ENCODE measurements at places on chromosomes 2 and 18.

- no peak for DNase-seq
Measured at GRCh38 chr18:3444954-3445353, 5.0 kb upstream of the TGIF1 start.

DNA sequence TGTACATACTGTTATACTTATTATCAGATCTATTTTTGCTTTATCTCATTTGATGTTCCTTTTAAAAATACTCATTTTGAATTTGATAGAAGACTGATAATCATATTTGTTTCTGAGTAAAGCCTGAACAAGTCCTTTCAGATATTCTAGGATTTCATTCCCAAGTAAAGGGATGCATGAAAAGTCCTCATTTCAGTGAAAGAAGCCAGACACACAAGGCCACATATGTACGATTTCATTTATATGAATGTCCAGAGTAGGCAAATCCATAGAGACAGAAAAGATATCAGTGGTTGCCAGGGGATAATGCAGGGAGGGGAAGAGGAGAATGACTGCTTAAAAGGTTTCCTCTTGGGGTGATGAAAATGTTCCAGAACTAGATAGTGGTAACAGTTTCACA is 53.4 kb downstream of the DSC3 start:
- no peak for DNase-seq

DNA sequence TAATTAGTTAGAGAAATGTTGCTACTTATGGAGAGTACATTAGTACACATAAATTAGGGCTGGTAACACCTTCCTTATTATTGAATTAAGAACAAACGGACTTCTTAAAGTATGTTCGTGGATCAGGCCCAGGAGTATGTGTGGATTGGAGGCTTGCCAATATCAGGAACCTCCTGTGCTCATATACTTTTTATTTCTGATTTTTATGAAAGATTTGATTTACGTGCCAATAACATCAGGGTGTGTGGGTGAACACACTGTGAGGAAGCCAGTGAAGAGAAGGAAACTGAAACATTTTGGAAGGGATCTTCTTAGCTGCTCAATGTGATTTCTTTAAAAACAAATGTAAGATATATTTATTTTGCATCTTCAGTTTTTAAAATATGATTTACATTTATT is 113.0 kb downstream of the EFEMP1 start:
- no peak for DNase-seq

DNA sequence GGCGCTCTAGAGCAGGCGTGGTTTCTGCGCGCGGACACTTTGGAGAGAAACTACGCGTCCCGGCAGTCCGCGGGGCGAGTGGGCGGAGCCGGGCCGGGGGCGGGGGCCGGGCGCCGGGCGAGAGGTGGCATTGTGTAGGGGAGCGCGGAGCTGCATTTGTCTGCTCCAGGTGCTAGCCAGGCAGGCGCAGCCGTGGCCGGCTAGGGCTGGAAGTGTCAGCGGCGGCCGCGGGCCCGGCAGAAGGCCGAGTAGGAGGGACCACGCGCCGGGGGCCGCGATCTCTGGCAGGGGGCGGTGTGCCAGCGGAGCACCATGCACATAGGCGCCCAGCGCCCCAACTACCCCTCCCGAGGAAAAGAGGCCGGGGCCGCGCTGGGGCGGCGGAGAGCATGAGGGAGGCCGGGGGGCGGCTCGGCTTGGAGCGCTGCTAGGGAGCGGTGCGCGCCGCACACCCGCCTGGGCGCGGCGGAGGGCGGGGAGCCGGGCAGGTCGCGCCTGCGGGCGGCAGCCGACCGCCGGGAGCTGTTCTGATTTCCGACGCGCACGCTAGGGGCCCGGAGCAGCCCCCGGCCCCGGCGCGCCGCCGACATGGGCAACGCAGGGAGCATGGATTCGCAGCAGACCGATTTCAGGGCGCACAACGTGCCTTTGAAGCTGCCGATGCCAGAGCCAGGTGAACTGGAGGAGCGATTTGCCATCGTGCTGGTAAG is at the start of gene FMNL2:
Gene FMNL2 (plus strand): TSS at position 159 of the 710 bp plus-strand sequence.
- DNase-seq = peak; percentile 12

- DNase-seq = no peak
Measured at GRCh38 chr2:27702302-27702701, 38.6 kb downstream of the SLC4A1AP start.

DNA sequence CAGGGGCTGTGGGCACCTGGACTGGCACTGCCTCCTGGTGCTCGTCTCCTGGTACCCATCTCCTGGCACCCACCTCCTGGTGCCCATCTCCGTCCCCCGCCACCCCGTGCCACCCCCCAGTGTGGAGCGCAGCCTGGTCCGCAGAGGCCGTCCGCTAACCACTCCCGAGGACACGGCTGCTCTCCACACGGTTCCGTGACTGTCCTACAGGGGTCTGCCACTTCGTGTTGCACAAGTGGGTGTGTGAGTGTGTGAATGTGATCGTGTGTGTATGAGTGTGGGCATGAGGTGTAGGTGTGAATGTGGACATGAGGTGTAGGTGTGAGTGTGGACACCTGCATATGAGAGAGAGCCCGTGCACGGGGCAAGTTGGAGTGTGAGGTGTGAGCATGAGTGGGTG is 119.4 kb upstream of the HS6ST1 start:
- DNase-seq = no peak

DNA sequence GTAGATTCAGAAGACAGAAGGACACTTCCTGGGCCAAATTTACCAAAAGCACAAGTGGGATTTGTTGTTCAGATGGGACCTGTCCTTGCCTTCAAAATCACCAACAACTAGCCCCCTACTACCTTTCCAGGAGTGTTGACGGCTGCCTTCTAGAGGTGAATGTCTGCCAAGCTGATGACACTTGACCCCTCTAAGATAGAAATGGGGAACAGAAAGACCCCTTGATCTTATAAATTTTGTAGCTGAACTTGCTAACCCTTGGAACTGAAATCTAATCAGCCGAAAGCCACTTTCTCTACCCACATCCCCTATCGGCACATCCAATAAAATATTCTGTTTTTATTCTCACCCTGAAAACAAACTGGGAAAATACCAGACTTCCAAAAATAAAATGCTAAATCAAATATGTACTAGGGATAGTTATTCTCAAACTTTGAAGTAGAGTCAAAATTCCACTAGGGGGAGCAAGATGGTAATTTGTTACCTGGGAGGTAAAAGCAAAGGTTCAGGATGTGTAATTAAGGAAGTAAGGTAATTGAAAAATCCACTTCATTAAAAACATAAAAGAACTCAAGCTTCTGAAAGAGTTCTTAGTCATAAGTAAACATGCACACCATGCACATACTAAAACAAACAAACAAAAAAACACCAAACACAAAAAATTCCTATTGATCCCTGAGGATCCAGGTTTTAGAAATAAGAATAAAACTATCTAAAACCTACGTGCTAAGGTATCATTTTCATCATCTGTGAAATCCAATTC is 119.2 kb downstream of the ANKRD44 start:
- no peak for DNase-seq

DNA sequence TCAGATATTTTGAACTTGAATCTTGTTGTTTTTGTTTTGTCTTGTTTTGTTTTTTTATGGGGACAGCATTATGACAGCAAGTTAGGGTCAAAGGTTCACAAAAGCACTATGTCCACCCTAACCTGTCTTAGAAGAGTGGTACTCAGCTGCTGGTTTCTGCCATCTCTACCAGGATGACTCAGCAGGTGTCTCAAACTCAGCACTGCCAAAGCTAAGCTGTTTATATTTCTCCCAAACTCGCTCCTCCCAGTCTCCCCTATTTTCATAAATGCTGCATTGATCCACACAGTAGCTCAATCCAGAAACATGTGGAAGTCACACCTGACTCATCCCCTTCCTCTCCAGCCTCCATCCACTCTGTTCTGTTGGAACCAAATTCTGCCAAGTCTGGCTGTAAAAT is 134.9 kb downstream of the ZBTB7C start:
- DNase-seq = no peak

- peak; percentile 26 for DNase-seq
Measured at GRCh38 chr2:106269591-106270291, 75.6 kb upstream of the UXS1 start.

GRCh38 chr2:172791953-172792352 is 56.3 kb downstream of the RAPGEF4 start:
- DNase-seq = no peak

DNA sequence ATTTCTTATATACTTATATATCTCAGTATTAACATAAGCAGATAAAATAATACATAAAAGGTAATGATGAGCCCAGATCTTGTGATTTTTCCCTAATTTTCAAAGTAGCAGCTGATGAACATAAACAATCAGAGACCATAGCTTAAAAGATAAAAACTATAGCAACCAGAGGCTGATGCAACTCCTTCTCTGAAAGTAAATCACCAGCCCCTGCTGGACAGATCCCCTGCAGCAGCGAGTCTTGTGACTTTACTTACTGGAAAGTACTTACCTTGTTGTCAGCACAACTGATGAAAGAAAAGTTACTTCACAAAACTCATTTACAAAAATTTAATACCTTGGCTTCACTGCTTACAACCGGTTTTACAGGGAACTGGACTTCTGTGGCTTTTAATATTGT is 67.3 kb downstream of the GORASP2 start:
- DNase-seq = no peak

DNA sequence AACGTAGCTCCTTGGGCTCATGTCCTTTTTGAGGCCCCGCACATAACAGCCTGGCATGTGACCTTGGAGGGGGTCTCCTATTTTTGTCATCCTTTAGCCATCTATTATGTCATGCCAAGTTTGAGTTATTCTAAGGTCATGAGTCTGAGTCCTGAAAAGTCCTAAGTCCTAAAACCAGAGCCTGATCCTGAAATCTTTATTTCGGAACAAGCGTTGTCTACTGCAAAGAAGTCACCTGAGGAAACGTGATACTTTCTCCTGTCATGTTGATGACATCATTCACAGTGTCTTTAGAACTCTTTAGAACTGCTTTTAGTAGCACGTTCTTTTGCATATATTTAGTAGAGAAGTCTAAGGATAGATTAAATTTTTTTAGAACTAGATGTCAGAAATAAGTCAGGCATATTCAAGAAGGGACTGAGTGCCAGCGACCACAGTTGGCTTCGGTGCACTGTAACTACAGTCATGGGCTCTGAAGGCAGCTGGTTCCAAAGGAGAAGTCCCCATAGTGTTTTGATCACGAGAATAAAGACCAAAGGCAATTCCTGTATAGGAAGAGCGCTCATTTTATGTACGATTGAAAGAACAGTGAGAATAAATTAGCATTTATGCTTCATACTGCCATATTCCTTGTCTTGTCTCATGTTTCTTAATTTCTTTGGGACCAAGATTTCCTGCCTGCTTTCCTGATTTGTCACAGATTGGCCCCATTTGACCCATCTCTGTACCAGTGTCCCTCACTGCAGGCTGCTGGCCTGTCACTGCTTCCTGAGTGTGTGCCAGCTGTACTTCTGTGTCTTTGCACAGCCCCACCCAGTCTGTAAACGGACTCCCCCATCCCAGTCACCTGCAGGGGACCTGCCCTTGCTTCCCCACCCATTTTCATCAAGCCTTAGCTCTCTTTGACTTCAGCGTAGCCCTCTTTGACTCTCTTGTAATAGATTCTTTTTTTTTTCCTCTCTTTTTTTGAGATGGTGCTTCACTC is 75.8 kb downstream of the ASAP2 start:
- DNase-seq = no peak

GRCh38 chr2:227626580-227627151 is 9.4 kb downstream of the SCYGR4 start:
- no peak for DNase-seq

DNA sequence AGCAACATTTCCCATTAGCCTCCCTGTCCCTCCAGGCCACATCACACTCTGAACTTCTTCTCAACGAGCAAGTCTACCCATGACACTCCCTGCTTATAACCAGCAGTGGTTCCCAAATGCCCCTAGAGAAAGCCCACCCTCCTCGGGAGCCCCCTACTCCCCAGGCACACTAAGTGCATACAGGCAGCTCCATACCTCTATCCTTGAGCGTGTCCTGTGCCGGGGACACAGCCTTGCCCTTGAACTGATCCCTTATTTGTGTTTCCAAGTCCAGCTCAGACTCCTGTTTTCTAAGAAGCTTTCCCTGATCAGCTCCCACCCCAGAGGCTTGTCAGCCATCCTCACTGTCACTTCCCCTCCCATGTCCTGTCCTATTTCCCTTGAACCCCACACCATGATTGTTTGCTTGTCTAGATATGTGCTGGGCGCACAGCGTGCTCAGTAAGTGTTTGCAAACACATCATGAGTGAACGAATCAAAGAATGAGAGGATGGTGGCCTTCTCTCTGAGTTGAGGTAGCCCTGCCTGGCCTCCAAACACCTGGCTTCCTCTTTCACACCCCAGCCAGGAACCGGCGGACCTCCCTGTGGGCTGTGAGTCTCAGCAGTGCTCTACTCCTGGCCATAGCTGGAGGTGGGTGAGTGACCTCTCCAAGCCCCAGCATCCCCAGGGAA is 2.1 kb downstream of the TEX51 start:
- no peak for DNase-seq

DNA sequence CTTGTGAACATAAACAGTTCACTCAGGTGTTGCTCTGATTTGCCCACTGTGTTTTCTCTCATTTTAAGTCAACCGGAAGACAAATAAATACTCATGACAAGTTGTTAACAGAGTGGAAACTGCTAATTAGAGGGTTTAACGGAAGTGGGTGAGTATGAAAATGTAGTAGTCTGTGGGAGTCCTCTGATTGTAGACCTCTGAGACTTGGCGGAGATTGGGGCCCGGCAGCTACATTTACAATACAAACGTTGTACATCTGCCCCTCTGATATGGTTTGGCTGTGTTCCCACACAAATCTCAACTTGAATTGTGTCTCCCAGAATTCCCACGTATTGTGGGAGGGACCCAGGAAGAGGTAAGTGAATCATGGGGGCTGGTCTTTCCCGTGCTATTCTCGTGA is 107.3 kb upstream of the FAM98A start:
- DNase-seq = no peak

DNA sequence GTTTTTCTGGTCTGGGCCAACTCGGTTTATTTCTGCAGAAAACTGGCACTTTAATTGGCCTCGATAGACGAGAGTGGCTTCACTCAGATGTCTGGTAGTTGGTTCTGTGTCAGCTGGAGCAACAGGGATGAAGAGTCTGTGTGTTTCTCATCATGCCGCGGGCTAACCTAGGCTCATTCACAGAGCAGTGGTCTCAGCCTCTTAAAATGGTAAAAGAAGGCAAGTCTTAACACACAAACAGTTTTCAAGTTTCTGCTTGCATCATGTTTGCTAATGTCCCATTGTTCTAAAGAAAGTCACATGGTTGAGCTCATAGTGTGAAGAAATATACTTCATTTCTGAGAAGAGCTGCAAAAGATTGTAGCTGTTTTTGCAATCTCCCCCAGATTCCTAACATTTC is 37.5 kb upstream of the ANXA4 start:
- DNase-seq = no peak

DNA sequence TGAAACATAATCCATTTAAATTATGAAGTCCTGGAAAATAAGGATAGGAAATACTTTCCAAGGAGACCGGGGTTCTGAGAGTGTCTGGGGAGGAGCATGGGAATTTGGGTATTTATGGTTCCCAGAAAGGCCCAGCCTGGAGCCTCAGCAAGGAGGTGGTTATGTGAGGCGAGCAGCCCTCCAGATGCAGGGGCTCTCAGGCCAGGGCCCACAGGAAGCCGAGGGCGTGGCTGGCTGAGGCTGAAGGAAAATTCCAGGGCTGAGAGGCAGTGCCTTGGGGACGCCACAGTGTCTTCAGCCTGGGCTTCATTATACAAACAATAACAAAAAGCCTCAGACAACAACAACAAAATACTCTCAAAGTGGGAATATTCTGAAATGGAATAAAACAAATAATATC is 86.9 kb upstream of the SERPINE2 start:
- no peak for DNase-seq
